ENCODE measurements at places on chromosomes 16 and 17.

DNA sequence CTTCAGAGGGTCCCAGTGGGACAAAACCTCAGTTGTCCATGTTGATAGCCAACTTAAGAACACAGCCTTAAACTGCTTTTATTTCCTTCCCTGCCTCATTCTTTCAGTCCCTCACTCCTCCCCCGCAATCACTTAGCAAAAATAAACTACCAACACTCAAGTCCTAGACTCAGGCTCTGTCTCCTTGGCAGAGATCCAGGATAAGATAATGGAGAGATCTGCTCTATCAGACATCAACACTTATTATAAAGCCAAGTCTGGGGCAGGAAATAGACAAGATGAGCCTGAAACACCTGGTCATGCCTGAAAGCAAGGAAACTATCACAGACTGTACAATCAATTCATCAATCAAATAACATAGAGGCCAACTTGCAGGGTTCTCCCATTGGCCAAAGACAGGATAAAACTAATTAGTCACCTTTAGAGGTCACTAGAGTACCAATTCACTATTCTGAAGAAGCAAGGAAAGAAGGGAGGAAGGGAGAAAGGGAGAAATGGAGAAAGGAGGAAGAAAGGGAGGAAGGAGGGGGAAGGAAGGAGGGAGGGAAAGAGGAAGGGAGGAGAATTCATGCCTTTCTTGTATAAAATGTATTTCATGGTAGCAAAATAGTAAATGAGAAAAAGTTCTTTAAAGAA, 15.7 kb downstream of the HYDIN start:
- no peak for DNase-seq

- no peak for DNase-seq
These were observed 33.3 kb downstream of the STAT5A start for GRCh38 chr17:42321555-42321954.

DNA sequence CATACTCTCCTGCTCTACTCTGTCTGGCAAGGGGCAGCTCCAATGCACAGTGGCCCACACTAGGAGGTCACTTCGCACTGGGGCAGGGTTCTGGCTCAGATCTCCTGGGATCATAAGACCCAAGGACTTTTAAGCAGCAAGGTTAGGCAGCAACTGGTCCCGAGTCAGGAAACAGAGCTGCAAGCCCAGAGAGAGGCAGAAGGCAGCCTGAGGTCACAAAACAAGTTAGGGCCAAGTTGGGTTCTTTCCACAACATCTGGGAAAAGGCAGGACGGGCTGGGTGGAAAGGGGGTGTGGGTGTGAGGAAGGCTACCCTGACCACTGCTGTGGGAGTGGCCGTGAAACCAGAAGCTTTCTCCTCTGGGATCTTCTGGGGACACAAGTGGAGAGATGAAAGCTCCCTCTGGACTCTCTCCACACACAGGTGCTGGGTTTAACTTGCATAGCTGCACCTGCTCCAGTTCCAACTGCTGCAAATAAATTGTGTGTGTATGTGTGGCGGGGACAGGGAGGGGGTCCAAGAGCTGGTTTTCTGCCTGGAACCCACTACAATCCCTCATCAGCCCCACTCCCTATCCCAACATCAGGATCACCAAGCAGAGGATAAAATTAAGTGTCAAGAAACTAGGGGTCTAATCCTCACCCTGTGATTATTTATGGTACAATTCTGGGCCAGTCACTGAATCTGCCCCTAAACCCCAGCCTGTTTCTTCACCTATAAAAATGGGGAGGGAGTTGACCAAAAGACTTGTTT, 8.0 kb upstream of the TSPOAP1 start:
- DNase-seq: peak; percentile 83

GRCh38 chr16:84933774-84934631, 77.3 kb downstream of the ZDHHC7 start:
- no peak for DNase-seq

GRCh38 chr16:9602189-9602588, 510.7 kb downstream of the HAPSTR1 start:
- DNase-seq: no peak

- no peak for DNase-seq
These were observed 7.2 kb upstream of the USP10 start for GRCh38 chr16:84692451-84693214.

GRCh38 chr17:14169287-14169686, 67.4 kb downstream of the CDRT15 start:
- no peak for DNase-seq

DNA sequence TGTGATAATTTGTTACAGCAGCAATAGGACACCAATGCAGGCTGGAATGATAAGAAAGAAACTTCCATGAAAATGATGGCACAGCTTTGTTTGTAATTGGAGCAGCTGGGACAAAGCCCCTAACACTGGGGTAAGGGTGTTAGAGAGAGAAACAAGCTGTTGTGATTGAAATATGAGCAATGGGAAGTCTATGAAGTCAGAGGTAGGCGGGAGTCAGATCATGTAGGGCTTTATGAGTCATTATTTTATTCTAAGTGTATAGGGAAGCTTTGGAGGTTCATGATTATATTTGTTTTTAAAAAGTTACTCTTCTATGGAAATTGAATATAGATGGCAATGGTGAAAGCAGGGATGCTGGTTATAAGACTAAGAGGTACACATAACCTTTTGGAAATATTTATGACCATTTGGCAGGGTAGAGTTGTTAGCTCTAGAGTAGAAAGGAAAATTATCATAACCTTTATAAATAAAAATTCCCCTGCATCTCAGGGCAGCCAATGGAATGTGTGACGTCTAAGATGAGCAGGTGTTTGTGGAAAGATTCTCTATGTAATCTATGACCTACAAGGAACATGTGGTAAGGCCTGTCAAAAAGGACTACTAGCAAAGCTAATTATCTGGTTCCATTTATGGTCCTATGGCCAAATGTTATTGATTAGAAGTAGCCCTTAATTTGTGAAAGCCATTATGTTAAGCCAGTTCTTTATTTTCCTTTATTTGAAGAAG, 85.6 kb downstream of the KCNJ2 start:
- no peak for DNase-seq

- no peak for DNase-seq
These were observed 292.5 kb downstream of the XYLT1 start for GRCh38 chr16:17177959-17178905.

- no peak for DNase-seq
These were observed 18.1 kb downstream of the PIPOX start for GRCh38 chr17:29061036-29061435.

- DNase-seq: peak; percentile 94
These were observed 27.1 kb downstream of the SCPEP1 start for GRCh38 chr17:57004944-57005579.

- DNase-seq: no peak
These were observed 13.5 kb upstream of the ALOX15B start for GRCh38 chr17:8025176-8025911.

DNA sequence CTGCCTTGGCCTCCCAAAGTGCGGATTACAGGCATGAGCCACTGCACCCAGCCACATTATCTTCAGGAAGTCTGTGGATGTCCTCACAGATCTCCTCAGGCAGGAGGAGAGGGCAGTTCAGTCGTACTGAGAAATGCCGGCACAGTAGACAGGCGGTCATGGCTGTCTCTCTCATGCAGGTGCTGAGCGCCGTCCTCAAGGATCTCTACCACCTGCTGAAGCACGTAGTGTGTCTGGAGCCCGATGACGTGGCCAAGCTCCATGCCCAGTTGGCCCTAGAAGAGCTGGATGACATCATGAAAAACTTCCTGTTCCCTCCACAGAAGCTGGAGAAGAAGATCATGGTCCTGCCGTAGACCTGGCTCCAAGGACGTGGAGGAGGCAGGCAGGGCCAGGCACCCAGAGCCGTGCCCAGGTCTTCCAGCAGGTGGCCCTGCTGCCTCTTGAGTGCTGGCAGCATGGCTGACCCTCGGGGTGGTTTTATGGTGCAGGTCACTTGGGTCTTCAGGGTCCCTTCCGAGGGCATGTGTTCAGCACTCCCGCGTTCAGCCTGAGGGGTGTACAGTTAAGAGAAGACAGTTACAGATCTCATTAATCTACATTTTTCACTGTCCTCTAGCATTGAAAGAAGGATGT, 22.0 kb upstream of the HAS3 start:
- DNase-seq: no peak

- peak; percentile 74 for DNase-seq
These were observed 141.2 kb downstream of the SEC14L1 start for GRCh38 chr17:77281904-77282367.

- no peak for DNase-seq
These were observed 31.7 kb upstream of the ZC3H18 start for GRCh38 chr16:88538366-88539060.

DNA sequence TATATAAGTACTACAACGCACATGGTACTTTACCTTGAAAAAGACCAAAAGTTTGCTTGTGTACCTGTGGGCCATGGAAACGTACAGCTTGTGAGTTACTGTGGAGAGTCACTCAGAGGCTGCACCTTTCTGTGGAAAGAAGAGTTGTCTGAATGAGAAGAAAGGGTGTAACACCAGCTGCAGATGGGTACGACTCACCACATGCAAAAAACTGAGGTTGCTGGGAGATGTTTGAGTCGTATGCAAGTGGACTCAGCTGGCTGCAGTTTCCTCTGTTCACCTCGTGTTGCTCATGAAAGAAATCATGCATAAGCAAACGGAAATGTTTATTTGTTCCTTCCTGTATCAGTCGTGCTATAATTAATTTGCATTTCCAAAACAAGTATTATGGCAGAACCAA, 22.4 kb upstream of the DYNLRB2 start:
- DNase-seq: peak; percentile 4

DNA sequence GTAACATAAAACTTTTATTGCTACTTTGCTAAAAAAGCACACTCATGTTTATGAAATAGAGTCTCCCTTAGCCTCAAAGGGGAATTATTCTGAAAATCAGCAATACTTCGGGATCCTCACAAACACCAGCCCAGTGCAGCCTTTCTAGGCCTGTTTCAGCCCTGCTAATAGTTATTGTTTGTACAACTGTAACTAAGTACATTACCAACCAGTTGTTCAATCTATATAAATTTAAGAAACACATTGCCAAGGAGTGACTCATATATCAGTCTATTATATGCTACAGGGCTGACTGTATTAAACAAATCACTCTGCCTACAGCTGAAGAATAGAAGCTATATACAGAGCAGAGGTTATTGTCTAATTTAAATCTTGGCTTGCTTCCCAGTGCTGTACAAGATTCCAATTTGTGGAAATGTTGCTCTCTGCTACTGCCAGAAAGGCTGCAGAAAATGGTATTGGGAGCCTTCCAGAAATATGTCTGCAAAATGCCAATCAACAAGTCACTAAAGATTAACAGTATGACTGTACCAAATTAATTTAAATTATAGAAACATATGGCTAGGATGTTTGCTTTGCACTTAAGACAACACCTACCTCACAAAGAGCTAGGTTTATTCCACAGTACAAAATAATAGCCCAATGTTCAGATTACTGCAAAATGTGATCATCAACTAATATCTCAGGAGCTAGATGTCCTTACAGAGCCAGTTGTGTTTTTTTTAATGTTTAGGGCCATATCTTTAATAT, 49.7 kb downstream of the TOX3 start:
- DNase-seq: no peak

DNA sequence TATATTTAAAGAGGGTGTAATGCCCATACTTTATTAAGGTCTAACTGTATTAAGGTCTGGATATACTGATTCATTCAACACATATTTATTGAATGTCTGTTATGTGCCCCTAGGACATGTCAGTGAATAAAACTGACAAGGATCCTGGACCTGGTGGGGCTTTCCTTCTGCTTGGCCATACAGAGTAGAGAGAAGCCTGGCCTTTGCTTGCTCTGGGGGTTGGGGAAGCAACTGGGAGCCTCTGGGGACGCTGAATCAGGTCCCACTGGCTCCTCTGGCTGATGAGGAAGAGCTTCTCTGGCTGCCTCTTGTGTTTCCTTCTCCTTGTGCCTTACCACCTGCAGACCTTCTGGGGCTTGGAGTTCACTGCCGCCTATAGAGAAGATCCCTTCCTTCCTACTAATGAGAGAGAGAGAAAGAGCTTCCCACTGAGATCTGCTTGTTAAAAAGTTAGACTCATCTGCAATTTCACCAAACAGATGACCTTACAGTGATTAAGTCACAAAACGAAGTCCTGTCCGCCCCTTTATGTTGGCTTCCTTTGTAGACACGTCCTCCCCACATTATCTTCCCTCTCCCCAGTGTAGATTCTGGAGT, 49.7 kb downstream of the MSI2 start:
- DNase-seq: no peak

DNA sequence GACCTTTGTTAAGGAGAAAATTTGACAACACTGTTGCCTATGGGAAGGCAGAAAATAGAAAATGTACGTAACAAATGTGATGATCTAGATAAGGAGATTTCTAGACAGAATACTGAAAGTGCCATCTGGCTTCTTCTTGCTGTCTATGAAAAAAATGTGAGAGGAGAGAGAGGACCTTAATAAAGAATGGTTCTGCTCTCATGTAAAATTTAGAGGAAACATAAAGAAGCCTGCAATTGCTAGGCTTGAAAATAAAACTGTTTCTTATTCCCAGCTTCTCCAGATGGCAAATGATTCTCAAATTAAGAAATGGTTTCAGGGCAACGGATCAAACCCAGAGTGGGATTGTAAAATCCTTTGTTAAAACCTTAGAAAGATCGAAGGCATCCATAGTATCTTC, 128.5 kb downstream of the CDK5R1 start:
- no peak for DNase-seq
